T47D (cell line): ENCODE measurements at places on chromosomes 4 and X.
A peak's percentile ranks its signal among the peaks of the same experiment; 100 is the strongest.

- DNase-seq = no peak
Observed at GRCh38 chr4:89897867-89898266, 3.2 kb downstream of the MMRN1 start.

- DNase-seq = no peak
Observed at GRCh38 chrX:31819455-31819854, 747.6 kb upstream of the FTHL17 start.

DNA sequence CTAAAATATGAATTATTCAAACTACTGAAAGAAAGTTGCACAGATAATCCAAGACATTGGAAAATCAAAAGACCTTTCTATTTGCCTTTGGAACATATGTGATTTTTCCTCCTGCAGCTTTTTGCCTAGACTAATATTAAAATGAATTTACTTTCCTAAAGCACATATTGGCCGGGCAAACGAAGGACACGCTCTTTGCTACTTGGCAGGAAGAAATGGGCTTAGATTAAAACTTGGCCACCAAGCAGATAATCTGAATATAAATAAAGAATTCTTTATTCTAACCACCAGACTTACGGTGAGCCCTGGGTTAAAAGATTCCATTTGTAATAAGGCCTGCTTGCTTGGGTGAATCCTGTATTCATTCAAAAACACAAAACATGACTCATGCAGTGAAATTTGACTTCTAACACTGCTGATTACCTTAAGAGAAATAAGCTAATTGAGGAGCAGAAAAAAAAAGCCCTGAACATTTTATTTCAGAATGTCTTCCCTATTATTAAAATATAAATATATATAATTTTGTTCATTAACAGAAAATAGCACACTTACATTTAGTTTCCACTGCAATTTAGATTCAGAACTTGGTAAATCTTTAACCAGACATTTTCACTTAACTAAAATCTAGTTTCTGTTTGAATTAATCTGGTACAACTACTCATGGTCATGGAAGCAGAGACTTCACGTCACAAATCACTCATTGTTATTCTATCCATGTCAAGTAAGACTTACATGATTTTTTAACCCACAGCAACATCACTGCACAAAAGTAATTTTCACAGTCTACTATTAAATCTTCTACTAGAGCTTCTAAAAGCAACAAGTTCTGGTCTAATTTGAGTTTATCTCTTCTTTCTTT, 116.1 kb upstream of the PLAC1 start:
- DNase-seq = no peak

DNA sequence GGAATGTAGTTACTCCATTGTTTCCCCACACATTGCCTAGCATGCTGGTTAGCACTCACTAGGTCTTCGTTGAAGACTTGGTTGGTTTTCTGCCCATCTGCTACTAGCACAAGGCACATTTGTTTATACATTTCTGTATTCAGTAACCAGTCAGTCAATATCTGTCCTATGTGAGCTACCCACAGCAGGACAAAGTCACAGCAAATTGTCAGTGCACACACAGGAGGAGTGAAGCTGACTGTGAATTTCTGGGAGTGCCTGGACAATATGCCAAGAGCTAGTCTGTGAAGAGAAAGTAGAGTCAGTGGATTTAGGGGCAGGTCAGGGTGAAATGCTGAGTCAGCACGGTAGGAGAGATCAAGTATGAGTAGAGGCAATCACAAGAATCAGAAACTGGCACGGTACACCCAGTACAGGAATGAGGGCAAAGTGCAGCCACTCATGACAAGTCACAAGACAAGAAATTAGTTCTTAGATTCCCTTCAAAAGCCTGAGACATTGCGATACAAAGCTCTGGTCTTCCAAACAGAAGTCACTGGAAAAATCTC, 1049.8 kb upstream of the POU3F4 start:
- no peak for DNase-seq

GRCh38 chrX:134388161-134389109, 71.5 kb upstream of the HPRT1 start:
- DNase-seq = no peak

DNA sequence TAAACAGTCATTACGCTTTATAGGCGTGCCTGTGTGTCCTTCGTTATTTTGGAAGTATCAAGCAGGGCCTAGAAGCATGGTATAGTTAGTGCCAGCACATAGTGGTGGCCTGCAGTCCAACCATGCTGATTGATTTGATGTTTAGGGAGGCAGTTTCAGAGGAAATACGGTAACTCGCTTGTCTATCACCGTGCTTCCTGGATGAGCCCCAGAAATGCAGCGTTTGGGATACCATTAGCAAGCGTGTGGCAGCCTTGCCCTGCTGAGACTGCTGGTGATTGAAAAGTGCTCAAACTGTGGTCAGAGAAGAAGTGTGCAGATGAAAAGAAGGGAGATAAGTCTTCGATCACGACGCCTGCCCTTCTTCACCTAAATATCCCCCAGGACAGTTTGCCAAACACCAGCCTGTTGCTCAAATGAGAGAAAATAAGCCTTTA, 158.4 kb downstream of the CHIC2 start:
- peak; percentile 39 for DNase-seq

DNA sequence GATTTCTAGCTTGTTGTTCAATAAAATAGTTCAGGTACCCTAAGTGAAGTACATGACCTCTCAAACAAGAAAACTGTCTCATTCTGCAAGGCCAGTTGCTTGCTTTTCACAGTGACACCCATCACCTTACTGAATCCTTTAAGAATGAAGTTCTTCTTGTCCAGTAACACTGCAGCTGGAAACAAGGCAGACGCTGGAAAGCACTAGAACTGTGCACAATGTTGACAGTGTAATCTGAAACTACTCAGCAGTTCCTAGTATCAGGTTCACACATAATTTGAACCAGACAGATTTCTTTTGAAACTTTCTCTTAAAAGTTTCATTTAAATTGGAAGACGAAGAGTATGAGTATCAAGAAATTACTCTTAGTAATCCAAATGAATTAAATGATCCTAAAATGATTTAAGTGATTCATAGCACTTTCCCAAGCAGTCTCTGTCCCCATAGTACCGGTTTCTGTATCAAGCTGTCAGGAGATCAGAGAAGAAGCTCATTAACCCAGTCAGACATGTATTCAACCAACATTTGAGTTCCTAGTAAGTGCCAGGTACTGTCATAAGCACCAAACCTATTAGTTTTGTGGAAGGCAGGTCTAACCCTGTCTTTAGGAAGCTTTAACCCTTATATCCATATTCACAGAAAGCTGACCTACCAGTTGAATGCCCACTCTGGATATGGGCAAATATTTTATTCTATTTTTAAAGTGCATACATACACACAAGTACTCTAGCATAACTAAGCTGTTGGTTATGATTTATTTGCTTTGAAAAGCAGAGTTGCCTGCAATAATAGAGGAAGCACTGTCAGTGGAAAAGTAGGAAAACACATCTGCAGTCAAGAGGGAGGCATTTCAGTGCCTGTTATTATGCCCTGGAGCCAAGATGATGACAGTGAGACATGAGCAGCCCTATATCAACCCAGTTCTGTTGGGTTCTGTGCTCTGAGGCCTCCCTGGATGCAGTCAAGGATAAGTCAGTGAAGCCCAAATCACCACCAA, 63.6 kb downstream of the PALLD start:
- DNase-seq = peak; percentile 12

GRCh38 chr4:113476800-113477199, 284.7 kb downstream of the CAMK2D start:
- DNase-seq = no peak

GRCh38 chr4:125010796-125011503, 298.4 kb upstream of the ANKRD50 start:
- DNase-seq = no peak

DNA sequence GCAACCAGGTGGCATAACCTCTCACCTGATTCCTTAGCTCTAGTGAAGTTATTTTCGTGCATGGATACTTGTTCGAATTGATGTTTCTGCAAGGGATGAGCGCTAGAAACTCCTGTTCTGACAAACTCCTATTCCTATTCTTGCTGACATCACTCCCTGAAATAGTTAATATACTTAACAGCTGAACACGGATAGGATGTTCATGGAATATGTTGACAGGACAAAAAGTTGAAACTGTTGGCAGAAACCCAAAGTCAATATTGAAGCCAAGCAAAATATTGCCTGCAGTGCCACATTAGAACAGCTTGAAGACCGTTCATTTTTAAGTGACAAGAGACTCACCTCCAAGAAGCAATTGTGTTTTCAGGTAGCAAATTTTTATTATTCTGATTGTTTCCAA, at the start of gene KLKB1:
Gene KLKB1 (plus strand): TSS at position 287 of the 400 bp plus-strand sequence. CDS start 689 bp downstream, outside the sequence.
- peak; percentile 63 for DNase-seq

DNA sequence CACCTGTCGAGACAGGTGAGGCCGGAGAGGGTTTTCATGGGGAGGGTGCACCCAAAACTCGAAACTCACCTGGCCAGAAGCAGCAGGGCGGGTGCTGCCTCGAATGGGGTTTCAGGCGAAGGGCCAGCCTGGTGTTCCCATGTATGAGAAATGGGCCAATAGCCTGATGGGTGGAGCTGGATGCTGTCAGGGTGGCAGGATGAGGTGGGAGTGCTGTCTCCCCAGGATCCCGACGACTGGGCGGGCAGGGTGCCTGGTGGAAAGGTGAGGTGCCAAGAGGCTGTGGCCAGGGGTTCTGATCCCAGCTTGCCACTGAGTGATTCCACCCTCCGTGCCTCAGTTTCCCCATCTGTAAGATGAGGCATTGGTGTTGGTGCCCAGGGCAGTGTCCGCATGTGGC, 16.8 kb upstream of the SH3TC1 start:
- DNase-seq = no peak

GRCh38 chr4:61407642-61408618, 207.8 kb downstream of the ADGRL3 start:
- DNase-seq = no peak

- DNase-seq = no peak
Observed at GRCh38 chr4:169657470-169658107, 37.2 kb downstream of the CLCN3 start.

GRCh38 chrX:1401611-1402430, 9.9 kb upstream of the SLC25A6 start:
- no peak for DNase-seq

- DNase-seq = no peak
Observed at GRCh38 chr4:122652379-122652778, 31.5 kb upstream of the IL21 start.

- no peak for DNase-seq
Observed at GRCh38 chrX:102833136-102833535, 103.9 kb upstream of the RAB40AL start.

DNA sequence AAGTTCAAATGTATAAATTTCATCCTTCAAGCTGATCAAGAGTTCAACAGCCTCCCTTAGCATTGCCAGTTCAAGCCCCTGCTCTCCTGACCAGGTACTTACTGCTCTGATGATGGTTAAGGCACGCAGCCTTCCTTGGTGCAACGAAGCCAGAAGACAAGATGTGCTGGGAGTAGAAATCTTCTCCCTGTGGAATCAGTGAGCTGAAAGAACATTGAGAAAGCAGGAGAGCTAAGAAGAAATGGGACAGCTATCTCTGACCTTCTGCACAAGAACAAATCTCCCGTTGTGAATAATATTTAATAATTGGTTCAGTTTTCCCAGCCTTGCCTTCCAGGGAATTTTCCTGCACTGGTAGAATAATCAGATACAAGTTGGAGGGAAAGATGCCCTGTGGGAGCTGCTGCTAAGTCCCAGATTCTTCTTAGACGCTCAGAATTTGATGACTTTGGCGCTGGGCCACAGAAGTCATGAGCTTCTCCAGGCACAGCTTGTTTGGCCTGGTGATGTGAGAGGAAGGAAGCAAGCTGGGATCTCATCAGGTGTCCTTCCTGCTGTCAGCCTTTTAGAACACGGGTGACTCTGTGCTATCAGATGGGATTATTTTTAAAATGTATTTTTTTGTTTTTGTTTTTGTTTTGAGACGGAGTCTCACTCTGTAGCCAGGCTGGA, 77.8 kb downstream of the CD38 start:
- DNase-seq = no peak

DNA sequence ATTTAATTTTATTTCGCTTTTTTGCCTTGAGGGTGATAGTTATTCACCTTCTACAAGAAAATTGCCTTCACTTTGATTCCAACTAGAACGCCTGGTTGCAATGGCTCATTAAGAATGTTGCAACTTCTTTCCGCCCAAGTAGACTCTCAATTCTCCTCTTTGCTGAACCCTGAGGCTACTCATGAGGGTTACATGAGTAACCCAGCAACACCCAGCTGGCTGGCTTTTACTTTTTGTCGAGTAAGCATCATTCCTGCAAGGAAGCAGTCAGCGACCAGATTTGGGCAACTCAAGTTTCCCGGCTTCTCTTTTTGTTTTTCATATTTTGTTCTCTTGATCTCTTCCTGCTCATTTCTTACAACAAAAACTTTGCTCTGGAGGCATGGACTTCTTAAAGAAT, 495.4 kb downstream of the PACRGL start:
- DNase-seq = no peak

DNA sequence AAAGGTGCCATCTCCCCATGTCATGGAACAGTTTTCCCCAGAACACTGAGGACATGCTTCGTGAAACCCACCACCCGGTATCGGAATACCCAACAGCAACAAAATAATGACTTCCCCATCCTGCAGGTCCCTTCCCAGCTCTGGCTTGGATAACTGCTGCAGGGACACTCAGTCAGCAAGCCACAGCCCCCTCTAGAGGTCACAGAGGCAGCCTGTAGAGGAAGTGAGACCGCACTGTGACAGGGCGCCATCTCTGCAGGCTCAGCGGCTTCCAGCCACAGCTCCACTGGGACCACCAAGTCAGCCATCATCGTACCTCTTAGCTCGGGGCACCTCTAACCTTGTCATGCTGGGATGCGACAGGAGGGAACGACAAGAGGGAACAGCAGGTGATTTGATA, 315.9 kb downstream of the LDB2 start:
- DNase-seq = no peak

GRCh38 chrX:40083120-40083978, 14.4 kb downstream of the BCOR start:
- DNase-seq = peak; percentile 44

- no peak for DNase-seq
Observed at GRCh38 chr4:11669156-11669555, 240.5 kb upstream of the HS3ST1 start.

DNA sequence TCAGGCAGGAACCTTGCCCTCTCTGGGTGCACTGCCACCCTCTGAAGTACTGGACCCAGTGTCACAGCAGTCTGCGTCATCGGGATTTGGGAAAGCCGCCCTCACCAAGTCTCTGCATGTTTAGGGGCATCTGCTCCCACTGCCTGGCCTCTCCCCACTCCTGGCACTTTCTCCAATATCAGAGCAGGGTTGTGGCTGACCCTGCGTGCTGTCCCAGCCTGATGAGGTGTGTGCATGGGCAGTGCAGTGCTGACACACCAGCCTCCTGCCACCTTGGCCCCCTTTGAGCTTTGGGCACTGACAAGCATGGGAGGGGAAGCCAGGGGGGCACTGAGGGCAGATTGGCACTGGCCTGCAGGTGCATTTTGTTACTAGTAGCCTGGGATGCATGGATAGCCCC, 652.5 kb downstream of the GABRG1 start:
- DNase-seq = no peak

DNA sequence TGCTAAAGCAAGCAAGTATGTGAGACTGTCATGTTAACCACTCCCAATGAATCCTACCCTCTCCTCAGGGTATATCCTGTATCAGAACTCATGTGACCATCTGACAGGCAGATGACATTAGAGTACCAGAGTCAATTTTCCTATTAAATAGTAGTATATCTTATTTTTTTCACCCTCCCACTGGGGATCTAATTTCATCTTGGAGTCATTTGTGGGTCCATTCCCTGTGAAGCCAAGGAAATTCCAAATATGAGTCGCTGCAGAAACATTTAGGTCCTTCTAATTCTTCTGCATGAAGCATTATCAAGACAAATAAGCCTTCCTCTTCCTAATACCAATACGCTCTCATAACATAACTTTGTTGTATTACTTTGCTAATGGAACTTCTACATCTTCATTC, 52.2 kb upstream of the BLTP1 start:
- no peak for DNase-seq
